SJSA1 (cell line): ENCODE measurements at places on chromosomes 16 and 17. TPM values are rescaled to one million over a fixed set of nuclear protein-coding genes. Genes with fewer than 3 reads are reported as not detected.

DNA sequence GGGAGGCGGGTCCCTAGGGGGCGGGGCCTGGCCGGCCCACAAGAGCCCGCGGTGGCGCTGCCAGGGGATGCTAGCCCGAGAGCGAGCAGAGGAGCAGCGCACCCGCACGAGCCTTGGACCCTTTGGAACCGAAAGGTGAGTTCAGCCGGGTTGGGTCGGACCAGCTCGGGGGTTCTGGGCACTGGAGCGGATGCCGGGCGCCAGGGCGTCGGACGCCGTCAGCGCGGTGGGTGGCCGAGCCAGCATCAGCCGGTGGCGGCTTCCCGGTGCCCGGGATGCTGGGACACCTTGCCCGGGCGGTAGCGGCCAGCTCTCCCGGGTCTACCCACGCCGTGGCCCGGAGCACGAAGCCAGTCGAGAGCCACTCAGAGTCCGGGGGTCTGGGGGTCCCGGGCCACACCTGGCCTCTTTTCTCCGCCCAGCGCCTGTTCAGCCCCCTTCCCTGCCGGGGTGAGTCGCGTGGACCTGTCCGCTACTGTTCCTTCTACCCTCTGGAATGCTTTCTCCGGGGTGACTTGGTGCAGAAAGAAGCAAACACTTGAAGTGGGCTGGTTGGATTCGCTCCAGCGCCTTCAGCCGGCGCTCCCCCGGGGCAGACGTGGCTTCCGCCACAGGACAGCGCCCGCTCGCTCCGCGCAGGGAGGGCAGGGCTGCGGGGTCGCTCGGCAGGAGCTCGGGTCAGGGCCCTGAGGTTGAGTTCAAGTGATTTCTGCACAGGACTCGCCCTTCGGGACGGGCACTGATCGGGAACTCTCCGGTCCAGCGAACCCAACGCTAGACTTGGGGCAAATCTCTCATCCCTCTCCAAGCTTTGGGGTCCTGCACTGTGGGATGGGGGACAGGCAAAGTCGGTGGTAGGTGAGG is at the start of gene SCNN1G:
TSS of gene SCNN1G (plus strand) at position 67 of the 864 bp plus-strand sequence. CDS start 3,527 bp downstream, outside the sequence.
- DNase-seq, result peak; percentile 23

The GLP2R gene
- total RNA-seq, result 0.78 and 1.2 TPM in 2 replicates

The NOTUM gene
- total RNA-seq, result 1.4 and 2.4 TPM in 2 replicates

The TNP2 gene
- total RNA-seq, result 0.31 TPM in 1 of 2 replicates, not detected in the other

DNA sequence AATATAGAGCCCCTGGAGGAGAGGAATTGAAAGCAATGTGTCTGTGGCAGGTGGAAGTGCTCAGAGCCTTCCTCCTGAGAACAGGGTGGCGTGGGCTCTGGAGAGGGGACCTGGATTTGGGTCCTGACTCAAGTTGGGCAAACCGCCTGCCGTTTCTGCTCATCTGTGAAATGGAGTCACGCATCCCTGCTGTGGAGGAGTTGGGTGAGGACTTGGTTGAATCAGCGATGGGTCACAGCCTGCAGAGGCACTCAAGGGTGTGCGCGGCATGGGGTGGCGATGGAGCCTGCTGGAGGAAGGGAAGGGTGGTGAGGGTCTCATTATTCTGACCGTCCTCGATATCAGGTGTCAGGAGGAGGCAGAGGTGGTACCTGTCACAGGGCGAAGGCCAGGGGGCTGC is 3.1 kb downstream of the ADAD2 start:
- no peak for DNase-seq

The SOX8 gene
- 3.1 and 4.9 TPM in 2 replicates for total RNA-seq

DNA sequence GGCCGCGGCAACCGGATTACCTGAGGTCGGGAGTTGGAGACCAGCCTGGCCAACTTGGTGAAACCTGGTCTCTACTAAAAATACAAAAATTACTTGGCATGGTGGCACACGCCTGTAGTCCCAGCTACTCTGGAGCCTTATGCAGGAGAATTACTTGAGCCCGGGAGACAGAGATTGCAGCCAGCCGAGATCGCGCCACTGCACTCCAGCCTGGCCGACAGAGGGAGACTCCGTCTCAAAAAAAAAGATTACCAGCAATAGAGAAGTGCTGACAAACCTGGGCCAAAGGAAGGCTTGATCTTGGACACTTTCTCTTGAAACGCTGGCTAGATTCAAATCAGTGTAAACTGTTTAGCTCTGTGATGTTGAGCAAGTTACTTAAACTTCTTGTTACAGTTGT is 4.3 kb downstream of the MT1H start:
- DNase-seq, result no peak

DNA sequence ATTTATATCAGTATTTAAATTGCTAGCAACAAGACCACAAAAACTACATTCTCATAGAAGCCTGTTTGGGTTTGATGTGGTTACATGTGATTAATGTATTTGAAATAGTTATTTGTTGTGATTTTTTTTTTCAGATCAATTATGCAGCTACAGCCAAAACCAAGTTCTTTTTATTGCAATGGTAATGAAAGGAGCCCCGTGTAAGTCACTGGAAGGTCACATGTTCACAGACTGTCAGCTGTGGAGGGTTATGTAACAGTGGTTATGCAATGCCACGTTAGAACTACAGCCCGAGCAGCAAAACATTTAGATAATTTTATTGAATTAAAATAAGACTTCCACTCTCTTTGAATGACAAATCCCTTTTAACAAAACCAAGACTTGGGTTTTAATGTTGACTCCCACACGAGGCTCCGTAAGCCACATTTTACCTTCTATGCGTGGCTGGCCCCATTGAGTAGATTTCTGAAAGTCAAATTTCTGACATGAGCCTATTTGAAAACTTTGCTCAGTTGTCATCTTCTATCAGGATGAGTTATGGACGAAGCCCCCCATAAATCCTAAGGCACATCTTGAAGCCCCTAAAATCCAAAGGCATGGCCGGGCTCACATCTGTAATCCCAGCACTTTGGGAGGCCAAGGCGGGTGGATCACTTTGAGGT is 41.8 kb upstream of the SEC14L1 start:
- no peak for DNase-seq

- no peak for DNase-seq
Observed at GRCh38 chr17:31050948-31051347, 43.8 kb upstream of the NF1 start.

GRCh38 chr17:77222356-77222755 is 81.6 kb downstream of the SEC14L1 start:
- DNase-seq, result no peak

DNA sequence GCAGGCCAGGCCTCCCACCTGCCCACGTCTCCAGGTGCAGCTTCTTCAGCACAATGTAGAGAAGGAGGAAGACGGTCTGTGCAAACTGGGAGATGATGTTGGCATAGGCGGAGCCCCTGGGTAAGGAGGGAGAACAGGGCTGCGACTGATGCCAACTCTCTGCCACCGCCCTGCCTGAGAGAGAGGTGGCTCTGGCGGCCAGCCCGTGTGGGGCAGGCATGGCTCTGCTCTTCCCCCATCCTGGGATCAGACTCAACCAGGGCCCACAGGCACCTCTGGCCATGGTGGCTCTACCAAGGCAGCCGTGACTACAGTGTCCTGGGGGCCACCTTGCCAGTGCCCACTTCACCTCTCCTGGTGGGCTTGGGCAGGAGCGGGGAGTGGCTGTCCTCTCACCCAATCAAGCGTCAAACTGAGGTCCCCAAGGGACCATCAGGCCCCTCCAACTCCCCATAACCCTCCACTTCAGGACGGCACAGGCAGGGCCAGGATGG is 8.6 kb downstream of the SLC47A2 start:
- no peak for DNase-seq

The KRTAP2-2 gene
- not detected in 2 replicates for total RNA-seq

DNA sequence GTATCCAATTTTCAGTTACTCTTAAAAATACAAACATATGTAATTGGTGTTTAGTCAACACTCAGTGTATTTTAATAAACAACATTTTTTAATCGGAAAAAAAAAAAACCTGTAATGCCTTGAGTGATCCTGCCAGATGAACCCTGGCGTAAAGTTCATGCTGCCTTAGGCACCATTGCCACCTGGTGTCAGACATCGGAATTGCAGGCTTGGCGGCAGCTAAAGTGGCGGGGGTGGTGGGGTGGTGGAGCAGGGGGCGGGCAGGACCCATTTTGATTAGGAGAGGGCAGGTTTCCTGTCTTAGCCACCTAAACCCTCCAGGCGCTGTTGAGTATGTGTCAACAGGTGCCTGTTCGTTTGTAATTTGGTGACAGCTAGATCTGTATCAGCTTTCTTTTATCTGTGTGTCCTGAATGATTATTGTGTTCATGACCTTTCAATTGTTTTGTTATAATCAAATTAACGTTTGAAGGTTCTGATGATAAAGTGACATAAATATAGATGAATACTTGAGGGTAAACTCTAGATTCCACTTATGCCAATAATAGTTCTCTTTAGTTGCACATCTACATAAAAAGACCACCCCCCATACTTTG is 588.7 kb downstream of the CDH13 start:
- peak; percentile 16 for DNase-seq

GRCh38 chr17:9982159-9982558 is 77.1 kb upstream of the RCVRN start:
- DNase-seq, result no peak

GRCh38 chr16:78640886-78641285 is 541.4 kb downstream of the WWOX start:
- DNase-seq, result no peak
